ENCODE measurements at places on chromosomes 12 and 14.

- no peak for DNase-seq
These were observed 200.2 kb downstream of the ITPR2 start for GRCh38 chr12:26632756-26633155.

GRCh38 chr12:124884587-124885438 lies 21.1 kb upstream of the SCARB1 start:
- DNase-seq = no peak

- no peak for DNase-seq
These were observed 47.5 kb downstream of the SINHCAF start for GRCh38 chr12:31278424-31278823.

DNA sequence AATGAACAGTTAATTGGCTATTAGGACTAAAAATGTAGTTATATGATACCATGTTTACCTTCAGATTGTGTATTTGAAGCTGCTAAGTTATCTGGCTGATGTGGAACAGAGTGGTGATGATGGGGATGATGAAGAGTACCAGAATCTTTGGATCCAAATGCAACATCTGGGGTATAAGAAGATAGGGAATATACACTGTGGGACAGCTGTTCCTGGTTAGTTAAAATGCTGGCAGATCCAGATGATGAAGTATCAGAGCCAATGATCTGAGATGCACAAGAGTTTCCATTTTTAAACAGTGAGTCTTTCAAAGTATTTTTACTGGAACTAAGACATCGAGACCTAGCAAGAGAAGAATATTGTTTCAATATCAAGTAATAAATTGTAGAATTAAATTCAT lies 31.6 kb downstream of the SENP1 start:
- DNase-seq = no peak

DNA sequence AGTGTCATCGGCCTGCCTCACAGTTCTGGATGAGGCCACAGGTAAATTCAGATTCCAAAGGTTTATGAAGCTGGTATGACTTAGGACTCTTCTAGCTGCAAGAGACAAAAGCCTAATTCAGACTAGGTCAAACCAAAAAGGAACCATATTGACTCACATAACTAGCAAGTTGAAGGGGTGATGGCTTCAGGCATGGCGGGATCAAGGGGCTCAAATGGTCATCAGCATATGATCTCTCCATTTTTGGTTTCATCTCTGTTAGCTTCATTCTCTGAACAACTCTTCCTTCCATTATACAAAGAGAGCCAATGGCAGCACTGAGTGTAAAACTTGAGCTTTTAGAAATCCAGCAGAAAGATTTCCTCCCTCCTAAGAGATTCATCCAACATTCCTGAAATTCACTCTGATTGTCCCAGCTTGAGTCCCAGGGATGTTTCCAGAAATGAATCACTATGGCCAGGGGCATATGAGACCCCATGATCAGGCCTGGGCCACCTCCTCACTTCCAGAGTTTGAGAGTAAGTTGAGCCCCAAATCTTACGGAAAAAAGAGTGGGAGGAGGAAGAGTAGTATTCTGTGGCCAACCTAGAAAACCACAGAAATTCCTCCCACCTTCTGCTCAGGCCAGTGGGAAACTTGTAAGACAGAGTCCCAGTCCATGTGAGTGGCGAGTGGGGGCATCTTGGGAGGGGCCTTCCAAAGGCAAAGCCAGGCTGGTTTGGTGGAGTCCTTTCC lies 2.0 kb upstream of the MAP1LC3B2 start:
- no peak for DNase-seq

GRCh38 chr14:22184830-22185168 lies 404.2 kb downstream of the DAD1 start:
- DNase-seq = no peak

- DNase-seq = peak; percentile 57
These were observed 4.5 kb downstream of the ALKBH2 start for GRCh38 chr12:109088818-109089217.

- DNase-seq = peak; percentile 12
These were observed 158.7 kb downstream of the METTL25 start for GRCh38 chr12:82517027-82517426.

DNA sequence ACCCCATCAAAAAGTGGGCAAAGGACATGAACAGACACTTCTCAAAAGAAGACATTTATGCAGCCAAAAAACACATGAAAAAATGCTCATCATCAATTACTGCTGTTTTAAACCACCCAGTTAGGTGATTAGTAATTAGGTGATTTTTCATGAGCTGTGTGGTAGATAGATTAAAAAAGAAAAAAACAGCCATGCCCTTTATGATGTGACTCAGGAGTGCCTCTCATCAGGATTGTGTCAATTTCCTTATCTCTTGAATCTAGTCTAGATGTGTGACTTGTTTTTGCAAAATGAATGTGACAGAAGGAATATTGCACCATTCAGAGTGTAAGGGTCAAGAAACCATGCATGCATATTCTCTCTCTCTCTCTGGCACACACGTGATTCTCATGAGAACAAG lies 5.7 kb downstream of the OR10A7 start:
- no peak for DNase-seq

- peak; percentile 6 for DNase-seq
These were observed 578.9 kb upstream of the ATP2B1 start for GRCh38 chr12:90287585-90287984.

DNA sequence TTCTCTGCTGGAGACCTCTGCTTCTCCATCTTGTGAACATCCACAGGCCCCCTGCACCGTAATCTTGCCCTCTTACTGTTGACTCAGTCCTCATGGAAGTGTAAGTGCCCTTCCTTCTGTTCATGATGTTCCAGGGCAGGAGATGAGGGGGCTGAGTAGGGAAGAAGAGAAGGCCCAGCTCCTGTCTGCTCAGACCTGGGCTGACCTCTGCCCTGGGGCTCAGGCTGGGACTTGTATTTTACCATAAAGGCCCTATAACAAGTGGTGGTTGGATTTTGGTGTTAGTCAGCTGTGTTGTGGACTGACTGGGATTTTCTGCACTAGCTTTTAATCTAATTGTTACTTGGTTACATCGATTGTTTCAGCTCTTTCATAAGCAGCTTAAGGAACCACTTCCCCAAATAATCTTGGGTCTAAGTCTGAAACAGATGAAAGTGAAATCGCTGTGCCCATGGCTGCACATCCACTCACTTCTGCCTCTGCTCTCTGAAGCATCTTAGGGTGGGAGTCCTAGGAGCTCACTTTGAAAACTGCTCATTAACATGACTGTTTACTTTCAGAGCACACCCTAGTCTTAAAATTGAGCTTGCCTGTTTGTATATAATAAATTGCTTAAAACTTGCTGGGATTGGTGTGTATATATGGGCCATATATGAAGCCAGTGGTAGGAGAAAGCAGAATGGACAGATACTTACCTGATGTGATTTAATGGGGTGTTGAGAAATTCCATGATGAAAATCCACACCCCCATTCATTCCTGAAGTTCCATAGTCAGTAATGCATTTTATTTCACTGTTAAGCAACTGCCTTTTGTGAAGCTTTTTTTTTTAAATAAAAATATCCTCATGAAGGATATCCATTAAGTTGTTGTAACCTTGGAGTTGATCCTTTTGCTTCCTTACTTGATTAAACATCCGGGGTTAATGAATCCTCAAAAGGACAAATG lies 17.7 kb downstream of the C12orf71 start:
- DNase-seq = no peak

GRCh38 chr12:88834226-88834625 lies 254.0 kb upstream of the KITLG start:
- peak; percentile 11 for DNase-seq

GRCh38 chr14:89493877-89494634 lies 77.0 kb upstream of the FOXN3 start:
- no peak for DNase-seq

DNA sequence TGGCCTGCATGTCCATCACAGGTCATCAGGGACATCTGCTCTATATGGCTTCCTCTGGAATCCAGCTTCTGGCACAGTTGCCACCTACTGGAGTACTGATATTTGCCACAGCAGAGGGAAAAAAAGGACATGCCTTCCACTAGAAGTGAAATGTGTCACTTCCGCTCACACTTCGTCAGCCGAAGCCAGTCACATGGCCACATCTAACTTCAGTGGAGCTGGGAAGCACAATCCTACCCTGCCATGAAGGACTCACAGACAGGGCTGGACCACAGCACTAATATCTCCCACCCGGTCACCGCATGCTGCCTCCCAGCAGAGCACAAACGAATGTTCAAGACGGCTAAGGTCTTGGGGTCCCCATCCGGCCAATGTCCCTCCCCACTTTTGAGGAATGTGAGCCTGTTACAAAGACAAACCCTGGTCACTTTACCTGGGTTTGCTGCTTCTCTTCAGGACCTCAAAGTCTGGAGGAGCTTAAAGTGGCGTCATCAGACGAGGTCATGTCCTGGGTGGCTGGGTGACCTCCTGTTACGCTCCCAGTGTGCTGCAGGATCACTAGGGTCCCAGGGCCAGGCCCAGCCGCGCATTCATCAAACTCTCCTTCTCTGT lies 98.6 kb downstream of the GCH1 start:
- no peak for DNase-seq

DNA sequence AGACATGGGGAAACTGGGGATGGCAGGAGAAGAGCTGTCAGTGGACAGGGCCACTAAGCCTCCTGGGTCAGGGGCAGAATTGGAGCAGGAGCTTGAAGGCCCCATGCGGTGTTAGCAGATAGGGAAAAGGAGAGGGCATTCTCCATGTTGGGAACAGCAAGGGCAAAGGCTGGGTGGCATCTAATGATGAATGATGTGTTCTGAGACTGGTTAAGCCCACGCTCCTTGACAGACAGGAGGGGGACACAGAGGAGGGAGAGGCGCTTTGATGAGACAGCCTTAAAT lies 63.0 kb downstream of the CLMN start:
- DNase-seq = no peak

GRCh38 chr12:88400302-88400701 lies 180.0 kb downstream of the KITLG start:
- no peak for DNase-seq

DNA sequence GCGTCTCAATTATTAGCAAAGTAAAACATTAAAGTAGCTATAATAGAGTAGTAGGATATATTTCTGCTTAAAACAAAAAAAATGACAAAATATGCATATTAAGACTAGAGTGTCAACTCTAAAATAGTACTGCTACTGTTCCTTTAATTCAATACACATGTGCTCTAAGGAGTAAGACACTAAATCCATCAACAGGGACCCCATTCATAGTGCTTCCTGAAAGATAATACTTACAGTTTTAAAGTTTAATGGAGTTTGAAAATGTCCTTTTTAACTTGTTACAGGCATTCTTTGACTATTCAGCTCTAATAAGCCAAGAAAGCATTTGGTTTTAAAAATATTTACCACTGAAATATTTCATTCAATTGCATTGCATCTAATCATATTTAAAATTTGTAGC lies 145.2 kb downstream of the ADAMTS20 start:
- DNase-seq = no peak

GRCh38 chr12:93484315-93484981 lies 17.1 kb downstream of the MRPL42 start:
- DNase-seq = peak; percentile 40

GRCh38 chr12:7929083-7929792 lies 6.7 kb downstream of the SLC2A3 start:
- DNase-seq = no peak

DNA sequence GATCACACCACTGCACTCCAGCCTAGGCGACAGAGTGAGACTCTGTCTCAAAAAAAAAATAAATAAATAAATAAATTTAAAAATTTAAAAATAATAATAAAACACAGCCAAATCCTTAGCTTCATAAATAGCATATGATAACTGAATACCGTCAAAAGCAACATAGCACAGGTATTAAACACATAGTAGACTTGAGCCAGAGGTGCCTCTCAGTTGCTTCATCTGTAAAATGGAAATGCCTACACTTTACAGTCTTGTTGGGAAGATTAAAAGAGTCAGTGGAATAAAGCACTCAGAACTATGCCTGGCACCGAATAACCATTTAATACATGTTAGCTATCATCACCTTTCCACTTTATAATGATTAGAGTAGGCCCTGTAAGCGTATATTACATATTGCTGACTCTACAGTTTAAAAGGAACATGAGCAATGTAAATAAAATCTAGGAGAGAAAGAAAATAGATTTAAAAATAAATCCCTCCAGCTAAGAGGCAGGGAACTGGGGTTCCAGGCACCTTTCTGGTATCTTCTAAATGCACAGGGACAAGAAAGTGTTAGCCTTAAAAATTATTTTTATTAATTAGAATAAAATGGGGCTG lies 7.8 kb upstream of the DCAF11 start:
- no peak for DNase-seq

DNA sequence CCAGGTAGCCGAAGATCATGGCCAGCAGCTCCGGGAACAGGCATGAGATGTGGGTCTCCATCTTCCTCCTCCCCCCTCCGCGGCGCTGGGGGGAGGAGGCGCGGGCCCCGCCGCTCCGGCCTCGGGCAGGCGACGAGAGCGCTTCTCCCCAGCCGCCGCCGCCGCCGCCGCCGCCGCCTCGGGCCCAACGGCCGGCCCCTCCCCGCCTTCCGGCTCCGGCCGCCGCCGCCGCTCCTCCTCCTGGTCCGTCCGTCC lies 448 bp downstream of the FBXL14 start:
- DNase-seq = no peak
